Posterior cingulate gyrus (tissue), 11 donors: ENCODE measurements at places on chromosomes 5 and 9.

GRCh38 chr5:96924016-96924443 lies 11.8 kb upstream of the LNPEP start:
- DNase-seq, result no peak

GRCh38 chr5:142023836-142024235 lies 11.0 kb upstream of the GNPDA1 start:
- no peak for DNase-seq

- no peak for DNase-seq
Observed at GRCh38 chr5:62369039-62369438, 34.7 kb downstream of the DIMT1 start.

DNA sequence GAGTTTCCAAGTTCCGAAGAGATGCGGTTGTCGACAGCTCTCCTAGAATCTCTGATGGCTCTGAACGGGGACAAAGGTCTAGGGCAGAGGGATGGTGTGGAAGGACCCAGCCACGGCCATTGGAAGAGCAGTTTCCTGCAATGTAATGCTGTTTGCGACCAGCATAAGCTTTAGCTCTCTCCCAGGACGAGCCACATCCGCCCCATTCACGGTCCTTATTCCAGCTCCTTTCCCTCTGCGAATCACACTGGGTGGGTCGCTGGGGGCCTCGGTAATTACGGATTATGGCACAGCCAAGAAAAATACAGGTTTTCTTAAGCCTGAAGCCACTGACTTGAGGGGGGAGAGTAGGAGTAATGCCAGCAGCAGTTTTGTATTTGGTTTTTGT lies 22.7 kb downstream of the ANXA2R start:
- no peak for DNase-seq

DNA sequence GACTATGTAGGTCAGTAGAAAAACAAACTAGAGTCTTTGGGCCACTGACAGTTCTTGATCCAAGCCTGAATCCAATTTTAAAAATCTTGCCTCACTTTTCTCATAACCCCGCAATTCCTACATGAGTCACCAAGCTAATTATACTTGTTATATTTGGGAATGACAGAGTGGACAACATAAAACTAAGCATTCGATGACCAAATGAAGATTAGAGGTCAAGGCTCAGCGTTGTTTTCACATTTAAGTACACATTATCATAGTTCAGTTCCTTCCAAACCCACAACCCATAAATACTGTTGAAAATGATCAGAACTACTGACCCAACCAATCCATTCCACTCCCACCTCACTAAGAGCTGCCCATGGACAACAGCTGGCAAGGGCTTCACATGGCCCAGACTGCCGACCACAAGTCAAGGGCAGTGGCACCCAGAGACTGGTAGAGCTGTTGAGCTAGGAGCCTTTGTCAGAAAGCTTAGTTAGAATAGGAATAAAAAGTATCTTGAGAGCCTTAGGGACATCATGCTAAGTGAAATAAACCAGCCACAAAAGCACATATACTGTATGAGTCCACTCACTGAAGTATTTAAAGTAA lies 64.2 kb downstream of the MYO10 start:
- no peak for DNase-seq

DNA sequence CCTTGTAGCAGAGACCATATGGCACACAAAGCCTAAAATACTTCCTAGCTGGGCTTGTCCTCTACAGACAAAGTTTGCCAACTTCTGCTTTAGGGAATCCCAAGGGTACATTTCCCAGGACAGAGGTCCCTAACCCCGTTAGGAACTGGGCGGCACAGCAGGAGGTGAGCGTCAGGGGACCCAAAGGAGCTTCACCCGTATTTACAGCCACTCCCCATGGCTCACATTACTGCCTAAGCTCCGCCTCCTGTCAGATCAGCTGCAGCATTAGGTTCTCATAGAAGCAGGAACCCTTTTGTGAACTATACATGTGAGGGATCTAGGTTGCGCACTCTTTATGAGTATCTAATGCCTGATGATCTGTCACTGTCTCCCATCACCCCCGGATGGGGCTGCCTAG lies 88.5 kb upstream of the TRPM3 start:
- DNase-seq, result no peak

- DNase-seq, result no peak
Observed at GRCh38 chr5:65102371-65102975, 333.7 kb downstream of the CWC27 start.

- no peak for DNase-seq
Observed at GRCh38 chr9:86594724-86595123, 240.5 kb upstream of the TUT7 start.

DNA sequence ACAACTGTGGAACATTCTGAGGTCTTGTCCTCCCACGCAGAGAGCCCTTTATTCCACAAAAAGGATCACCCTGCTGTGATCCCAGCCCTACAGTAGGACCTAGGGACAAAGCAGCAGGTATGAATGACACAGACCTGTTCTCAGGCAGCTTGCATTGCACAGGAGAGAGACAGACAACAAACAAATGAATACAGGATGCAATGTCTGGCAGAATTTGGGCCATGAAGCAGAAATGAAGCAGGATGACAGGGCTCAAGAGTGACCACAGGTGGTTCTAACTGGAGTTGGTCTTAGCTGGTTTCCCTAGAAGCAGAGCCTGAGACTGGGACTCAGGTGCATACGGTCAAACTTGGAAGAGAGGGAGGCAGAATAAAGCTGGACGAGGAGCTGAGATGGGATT lies 388.8 kb downstream of the CDK5RAP2 start:
- no peak for DNase-seq

GRCh38 chr9:1917396-1917935 lies 97.7 kb upstream of the SMARCA2 start:
- no peak for DNase-seq

GRCh38 chr9:121637713-121638220 lies 13.7 kb upstream of the DAB2IP start:
- peak; percentile 96 for DNase-seq

DNA sequence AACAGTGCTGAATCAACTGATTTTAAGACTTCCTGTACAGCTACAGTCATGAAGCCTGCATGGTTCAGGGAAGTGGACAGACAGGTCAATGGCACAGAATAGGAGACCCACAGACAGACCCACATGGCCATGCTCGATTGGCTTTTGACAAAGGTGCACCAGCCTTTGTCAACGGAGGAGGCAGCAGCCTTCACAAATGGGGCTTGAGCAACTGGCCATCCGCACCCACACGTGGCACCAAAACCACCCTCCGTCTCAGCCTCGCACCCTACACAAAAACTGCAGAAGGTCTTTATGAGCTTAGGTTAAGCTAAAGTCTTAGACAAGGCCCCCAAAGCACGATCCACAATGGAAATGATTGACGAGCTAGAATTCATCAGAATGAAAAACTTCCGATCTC lies 59.5 kb upstream of the UBAC1 start:
- no peak for DNase-seq

DNA sequence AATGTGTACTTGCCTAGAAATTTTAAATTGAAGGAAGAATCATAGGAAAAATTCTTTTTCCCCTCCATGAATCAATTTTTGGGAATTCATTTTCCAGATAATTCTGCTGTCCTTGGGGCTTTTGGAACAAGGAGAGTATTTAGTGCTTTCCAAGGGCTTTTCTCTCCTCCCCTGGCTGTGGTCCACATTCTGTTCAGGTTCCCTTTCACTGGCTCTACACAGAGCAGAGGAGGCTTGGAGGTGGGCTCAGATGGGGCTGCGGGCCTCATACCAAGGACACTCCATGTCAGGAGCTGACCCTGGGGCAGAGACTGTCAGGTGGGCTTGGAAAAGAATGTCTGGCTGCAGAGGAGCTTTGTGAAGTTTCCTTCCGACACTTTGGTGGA lies 128.1 kb downstream of the GADD45G start:
- DNase-seq, result no peak

GRCh38 chr5:21574961-21575360 lies 1278.2 kb downstream of the CDH12 start:
- DNase-seq, result no peak

- no peak for DNase-seq
Observed at GRCh38 chr9:17472126-17472525, 106.7 kb upstream of the SH3GL2 start.

- DNase-seq, result no peak
Observed at GRCh38 chr9:134054891-134055811, 12.7 kb downstream of the BRD3 start.

GRCh38 chr5:109455598-109456096 lies 45.9 kb upstream of the PJA2 start:
- DNase-seq, result no peak

GRCh38 chr5:159322180-159322579 lies 8.1 kb downstream of the IL12B start:
- DNase-seq, result no peak

DNA sequence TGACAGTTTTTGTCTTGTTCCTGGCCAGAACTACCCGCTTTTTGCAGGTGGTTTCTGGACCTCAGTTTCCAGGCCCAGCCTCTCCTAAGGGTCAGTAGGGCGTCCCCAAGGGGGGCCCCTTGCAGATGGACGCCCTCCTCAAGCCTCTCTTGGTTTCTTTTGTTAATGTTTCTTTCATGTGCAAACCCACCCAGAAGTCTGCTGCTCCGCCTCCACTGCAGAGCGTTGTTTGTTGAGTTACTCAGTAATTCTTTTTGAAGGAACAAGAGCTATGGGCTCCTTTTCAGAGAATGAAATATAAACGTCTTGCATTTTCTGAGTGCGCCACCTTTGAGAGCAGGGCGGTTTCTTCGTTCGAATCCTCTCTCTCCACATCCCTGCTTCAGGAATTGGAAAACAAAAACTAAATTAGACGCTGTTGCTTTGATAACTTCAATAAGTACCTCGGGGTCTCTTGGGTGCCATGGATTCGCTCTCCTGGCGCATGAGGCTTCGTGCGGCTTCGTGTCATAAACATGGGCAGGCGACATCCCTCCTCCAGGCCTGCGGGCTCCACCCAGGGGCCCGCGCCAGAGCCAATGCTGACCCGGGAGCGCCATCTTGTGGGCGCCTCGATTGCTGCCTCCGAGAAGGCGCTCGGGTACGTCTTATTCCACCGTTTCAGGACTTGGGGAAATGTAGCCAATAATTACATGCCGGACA lies 38.3 kb upstream of the CKMT2 start:
- peak; percentile 81 for DNase-seq

GRCh38 chr5:1468629-1469527 lies 23.6 kb upstream of the SLC6A3 start:
- peak; percentile 78 for DNase-seq

GRCh38 chr9:124769549-124770358 lies 1.4 kb downstream of the NR6A1 start:
- DNase-seq, result no peak

DNA sequence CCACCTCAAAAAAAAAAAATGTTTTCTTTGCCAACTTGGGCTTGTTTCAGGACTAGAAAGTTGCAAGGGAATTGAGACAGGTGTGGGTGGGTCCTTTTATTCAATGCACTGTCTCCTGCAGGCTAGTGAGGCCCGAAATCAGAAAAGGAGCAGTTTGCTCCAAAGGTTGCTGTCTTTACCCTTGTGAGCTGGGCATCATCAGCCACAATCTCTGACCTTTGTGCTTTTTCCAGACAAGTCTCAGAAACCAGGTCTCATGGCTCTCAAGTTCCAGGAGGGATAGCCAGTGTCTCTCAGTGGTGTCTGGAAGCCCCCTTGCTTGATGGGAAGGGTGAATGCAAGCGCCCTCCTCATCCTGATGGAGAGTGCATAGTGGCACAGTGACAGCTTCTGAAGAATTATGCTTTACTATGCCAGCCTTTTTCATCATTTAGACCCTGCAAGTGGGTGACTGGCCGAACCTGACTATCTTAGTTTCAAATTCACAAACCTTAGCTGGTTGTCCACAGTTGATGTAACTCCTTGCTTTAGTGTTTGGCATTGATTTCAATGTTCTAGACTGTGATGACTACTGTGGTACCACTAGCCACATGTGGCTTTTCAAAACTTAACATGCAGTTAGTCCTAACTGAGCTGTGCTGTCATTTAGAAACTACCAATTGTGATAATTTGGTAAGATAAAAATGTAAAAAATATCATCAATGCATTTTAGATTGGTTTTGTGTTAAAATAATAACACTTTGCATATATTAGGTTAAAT lies 468.6 kb downstream of the GADD45G start:
- DNase-seq, result no peak

GRCh38 chr9:129979071-129979745 lies 63.8 kb downstream of the FNBP1 start:
- no peak for DNase-seq

GRCh38 chr5:76021936-76022584 lies 61.1 kb upstream of the SV2C start:
- no peak for DNase-seq

- no peak for DNase-seq
Observed at GRCh38 chr5:139457653-139458306, 4.8 kb downstream of the ECSCR start.

GRCh38 chr5:103033696-103034095 lies 86.2 kb downstream of the GIN1 start:
- no peak for DNase-seq

GRCh38 chr9:116910201-116910600 lies 223.1 kb downstream of the TRIM32 start:
- no peak for DNase-seq
